NCI-H1436 treated with DMSO at 0.1 percent for 48 hours (cell line): ENCODE measurements at places on chromosomes 1 and 21.

GRCh38 chr1:204045430-204045829 lies 27.5 kb upstream of the SOX13 start:
- DNase-seq = no peak

GRCh38 chr1:150628766-150629114 lies 672 bp downstream of the ENSA start:
- no peak for DNase-seq

DNA sequence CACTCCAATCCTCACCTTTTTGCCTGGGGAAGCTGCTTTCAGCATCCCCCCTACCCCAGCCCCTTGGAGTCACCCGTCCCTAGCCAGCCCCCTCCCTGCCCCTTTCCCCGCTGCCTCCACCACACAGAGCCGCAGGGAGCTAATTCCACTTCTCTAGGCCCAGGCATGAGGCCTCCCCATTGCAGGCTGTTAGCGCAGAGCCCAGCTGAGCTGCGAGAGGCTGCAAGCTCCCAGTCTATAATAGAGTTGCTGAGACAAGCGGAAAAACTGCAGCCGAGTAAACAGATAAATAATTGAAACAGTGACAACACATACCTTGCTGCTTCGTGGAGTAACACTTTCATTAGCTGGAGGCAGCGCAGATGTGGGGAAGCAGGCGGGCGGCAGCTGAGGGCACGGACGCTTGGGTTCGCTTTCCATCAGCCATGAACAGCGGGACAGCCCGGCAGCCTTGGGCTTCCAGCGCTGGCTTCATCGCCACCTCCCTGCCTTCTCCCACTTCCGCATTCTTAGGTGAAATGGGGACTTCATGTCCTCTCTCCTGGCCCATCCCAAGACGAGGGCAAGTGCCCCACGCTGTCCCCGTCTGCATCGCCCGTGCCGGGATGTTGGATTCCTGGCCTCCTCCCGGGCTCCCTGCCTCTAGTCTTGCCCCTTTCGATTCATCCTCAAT lies 183.3 kb downstream of the IGSF21 start:
- no peak for DNase-seq

- DNase-seq = no peak
Measured at GRCh38 chr1:89733748-89734147, 87.1 kb upstream of the LRRC8D start.

DNA sequence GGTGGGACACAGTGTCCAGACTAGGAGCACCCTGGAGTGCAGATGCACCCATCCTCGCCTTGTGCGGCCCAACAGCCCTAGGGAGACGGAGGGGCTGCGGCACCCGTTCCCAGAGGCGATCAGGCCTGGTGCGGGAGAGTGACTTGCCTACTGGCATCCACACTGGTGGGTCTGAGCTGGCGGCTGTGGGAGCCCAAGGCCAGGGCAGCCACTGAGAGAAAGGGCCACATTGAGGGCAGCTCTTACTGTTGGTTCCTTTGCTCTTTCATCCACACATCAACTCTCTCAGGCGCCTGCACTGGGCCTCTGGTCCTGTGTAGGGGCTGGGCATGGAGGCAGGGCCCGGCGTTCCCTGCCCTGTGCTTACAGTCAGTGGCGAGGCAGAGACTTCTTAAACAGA lies 8.6 kb downstream of the PODN start:
- no peak for DNase-seq

GRCh38 chr1:214550857-214551435 lies 456 bp downstream of the PTPN14 start:
- no peak for DNase-seq

GRCh38 chr1:206776229-206776628 lies 3.9 kb upstream of the IL10 start:
- DNase-seq = no peak
